Esophagus squamous epithelium (tissue), 5 donors: ENCODE measurements at places on chromosomes 5 and 9.

DNA sequence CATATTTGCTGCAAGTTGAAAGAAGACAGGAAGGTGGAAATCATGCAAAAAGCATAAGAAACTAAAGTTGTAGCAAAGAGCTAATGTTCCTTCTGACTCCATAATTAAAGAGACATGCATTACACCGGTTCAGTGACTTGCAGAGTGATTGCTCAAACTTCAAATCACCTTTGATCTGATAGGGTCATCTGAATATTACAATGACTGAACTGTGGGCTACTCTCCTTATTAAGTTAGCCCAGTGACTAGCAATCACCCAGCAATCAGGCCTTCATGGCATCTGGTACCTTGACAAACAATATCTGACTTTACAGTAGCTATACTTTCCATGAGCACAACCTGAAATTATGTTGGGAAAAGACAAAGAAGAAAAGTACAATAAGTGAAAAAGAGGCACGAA is 84.9 kb downstream of the NREP start:
- no peak for DNase-seq

DNA sequence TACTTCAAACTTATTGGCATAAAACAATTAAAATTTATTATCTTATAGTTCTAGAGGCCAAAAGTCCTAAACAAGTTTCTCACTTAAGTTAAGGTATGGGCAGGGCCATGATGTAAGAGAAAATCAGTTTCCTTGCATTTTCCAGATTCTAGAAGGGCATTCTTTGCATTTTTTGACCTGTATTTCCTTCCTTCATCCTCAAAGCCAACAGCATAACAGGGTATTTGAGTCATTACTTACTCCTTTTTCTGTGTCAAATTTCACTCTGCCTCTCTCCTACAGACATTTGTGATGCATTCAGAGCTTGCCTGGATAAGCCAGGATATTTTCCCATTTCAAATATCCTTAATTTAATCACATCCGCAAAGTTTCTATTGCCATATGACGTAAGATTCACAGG is 1499.0 kb downstream of the EFNA5 start:
- DNase-seq: no peak

DNA sequence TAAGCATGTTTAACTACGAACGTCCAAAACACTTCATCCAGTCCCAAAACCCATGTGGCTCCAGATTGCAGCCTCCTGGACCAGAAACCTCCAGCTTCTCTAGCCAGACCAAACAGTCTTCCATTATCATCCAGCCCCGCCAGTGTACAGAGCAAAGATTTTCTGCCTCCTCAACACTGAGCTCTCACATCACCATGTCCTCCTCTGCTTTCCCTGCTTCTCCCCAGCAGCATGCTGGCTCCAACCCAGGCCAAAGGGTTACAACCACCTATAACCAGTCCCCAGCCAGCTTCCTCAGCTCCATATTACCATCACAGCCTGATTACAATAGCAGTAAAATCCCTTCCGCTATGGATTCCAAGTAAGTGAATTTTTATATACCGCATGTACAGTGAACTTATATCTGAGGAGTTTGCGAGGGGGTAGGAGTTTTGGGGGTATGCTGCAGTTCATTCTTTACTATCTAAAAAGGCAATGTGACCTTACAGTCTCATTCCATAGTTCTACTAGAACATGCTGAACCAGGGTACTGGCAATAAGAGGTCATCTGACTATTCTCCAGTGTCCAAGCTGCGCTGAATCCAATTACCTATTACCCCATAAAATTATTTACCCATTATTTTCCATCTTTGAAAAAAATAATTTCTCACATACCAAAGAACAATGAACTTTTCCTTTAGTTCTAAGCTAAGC is 3.1 kb downstream of the MYOT start:
- no peak for DNase-seq

DNA sequence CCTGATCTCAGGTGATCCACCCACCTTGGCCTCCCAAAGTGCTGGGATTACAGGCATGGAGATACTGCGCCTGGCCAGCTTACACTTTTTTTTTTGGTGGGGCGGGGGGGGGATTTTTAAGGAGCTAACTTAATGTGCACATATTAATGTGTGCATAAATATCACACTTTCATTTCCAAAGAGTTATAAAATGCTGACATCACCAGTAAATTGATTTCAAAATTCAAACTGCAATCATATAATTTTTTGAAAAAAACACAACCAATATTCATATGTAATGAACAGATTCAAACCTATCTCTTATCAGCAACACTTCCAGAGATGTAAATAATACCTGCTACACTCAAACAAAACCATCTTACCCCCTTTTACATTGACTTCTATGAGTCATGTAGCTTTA is 1006.6 kb upstream of the DMAC1 start:
- DNase-seq: no peak

DNA sequence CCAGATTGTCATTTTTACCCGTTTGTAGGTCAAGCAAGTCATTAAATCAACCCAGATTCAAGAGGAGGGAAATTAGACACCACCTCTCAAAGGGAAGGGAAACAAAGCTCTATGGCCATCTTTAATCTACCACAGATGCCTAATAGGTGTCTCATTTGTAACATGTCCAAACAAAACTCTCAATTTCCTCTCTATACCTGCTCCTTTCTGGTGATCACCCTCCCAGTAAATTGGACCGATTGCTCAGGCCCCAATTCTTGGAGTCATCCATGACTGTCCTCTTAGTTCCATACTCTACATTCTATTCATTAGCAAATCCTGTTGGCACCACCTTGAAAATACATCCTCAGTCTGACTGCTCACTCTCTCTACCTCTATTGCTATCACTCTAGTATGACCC is 22.1 kb upstream of the UGCG start:
- no peak for DNase-seq

DNA sequence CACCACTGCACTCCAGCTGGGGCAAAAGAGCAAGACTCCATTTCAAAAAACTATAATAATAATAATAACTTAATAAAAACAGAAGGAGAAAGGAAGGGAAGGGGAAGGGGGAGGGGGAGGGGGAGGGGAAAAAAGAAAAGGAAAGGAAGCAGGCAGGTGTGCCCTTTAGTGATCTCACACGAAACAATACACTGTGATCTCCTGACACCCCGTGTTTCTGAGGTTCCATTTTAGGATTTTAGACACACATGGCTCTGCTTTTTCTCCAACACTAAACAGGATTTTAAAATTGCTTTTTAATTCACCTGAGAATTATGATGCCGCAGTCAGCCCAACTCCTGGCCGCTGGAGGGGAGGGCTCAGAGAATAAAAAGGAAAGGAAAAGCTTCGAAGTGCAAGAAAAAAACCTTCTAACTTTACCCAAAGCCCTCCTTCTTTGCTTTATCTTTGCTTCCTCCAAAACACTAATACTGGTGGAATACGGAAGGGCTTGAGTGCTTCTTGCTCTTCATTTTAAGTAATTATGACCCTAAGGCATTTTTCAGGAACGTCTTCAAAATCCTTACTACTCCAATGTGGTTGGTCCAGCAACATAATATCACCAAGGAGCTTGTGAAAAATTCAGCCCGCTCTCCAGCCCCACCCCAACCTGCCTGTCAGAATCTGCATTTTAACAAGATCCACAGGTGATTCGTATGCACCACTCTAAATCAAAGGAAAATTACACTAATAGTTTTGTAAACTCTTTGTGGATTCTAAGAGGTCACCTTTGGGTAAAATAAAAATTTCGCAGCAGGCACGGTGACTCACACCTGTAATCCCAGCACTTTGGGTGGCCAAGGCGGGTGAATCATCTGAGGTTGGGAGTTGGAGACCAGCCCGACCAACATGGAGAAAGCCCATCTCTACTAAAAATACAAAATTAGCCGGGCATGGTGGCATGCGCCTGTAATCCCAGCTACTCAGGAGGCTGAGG is 66.0 kb downstream of the MYO10 start:
- no peak for DNase-seq

- DNase-seq: no peak
Measured at GRCh38 chr9:105205787-105206495, 38.5 kb upstream of the SLC44A1 start.

DNA sequence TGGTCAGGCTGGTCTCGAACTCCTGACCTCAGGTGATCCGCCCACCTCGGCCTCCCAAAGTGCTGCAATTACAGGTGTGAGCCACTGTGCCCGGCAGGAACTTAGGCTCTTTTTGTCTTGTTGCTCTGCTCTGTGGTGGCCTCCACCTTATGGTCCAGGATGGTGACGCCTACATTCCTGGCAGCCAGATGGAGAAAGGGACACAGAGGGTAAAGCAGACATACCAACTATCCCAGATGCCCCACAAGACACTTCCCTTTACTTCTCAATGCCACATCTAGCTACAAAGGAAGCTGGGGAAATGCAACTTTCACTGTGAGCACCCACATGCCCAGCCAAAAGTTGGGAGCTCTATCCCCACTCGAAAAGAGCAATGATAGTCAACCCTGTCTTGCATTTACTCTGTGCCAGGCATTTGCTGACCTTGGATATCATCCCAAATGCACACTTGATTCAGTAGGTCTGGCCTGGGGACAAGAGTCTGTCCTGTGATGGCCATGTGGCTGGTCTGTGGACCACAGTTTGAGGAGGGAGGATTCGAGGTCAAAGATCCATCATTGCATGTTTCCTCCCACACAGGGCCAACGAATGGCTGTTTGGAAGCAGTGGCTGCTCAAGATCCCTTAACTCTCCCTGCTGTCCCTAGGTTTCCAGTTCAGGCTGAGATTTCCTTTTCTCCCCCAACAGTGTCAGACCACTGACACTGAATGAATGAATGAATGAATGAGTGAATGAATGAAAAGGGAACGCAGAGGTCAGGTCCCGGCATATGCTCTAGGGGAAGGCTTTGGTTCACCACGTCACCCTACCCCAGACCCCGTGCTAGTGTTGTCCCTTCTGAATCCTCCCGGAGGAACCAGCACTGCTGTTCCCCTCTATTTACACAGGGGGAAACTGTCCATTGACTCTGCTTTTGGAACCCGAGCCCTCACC is 1.4 kb upstream of the ERGIC1 start:
- DNase-seq: no peak

- no peak for DNase-seq
Measured at GRCh38 chr9:135219676-135220600, 132.5 kb downstream of the OLFM1 start.

GRCh38 chr5:56862909-56863308 is 46.5 kb upstream of the SETD9 start:
- no peak for DNase-seq

DNA sequence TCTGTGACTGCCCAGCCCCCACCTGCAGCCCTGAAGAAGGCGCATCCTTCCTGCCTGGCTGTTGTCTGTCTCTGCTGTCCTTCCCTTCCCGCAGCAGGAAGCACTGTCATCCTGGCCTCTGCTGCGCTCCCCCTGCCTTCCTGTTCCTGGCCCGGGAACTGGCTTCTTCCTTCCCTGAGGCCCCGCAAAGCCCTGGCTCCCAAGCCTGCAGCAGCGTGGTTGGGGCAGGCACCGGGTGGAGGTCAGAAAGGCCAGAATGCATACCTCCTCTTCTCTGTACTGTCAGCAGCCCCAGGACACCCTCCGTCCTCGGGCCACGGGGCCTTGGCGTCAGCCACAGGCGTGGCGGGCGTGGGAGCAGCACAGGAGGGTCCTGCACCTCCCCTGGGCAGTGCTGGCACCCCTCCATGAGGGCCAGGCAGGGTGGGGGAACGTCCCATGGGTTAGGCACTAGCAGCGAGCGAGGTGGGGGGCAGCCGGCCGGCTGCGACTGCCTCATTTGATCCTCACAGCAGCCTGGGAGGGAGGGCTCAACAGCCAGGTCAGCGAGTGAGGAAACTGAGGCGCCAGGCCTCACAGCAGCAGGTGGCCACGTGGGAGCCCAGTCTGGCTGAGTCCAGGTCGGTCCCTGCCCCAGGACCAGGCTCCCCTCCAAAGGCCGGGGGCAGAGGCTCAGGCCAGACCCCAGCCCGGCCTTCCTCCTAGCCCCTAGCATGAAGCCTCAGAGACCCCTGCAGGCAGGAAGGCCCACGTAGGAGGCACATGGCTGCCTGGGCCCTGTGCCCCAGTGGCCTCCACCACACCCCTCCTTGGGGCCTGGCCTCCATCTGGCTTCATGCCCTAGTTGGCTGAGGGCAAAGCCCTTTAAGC is 9.4 kb downstream of the FLT4 start:
- no peak for DNase-seq

- no peak for DNase-seq
Measured at GRCh38 chr9:2477755-2478154, 143.8 kb upstream of the VLDLR start.

DNA sequence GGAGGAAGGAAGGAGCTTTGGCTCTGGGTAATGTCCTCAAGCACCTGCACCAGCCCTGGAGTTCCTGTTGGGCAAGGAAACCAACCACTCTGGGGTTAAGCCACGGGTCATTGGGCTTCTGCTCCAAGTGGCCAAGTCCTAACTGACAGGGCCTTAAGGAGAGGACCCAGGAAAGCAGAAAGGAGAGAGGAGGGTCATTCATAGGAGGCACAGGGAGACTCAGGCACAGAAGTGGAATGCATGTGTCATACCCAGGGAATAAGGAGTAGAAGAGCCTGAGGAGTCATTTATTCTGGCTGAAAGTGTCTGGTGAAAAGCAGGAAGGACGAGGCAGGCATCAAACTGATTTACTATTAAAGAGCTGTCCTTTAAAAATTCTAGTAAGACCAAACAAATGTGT is 129.2 kb downstream of the DMRT2 start:
- DNase-seq: no peak

- no peak for DNase-seq
Measured at GRCh38 chr5:68053202-68053601, 162.4 kb upstream of the PIK3R1 start.

DNA sequence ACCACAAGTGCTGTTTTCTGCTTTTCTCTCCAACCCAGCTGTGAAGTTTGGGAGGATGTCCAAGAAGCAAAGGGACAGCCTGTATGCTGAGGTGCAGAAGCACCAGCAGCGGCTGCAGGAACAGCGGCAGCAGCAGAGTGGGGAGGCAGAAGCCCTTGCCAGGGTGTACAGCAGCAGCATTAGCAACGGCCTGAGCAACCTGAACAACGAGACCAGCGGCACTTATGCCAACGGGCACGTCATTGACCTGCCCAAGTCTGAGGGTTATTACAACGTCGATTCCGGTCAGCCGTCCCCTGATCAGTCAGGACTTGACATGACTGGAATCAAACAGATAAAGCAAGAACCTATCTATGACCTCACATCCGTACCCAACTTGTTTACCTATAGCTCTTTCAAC is 145.2 kb downstream of the RORB start:
- no peak for DNase-seq

GRCh38 chr9:14501366-14501765 is 187.4 kb upstream of the NFIB start:
- DNase-seq: no peak

DNA sequence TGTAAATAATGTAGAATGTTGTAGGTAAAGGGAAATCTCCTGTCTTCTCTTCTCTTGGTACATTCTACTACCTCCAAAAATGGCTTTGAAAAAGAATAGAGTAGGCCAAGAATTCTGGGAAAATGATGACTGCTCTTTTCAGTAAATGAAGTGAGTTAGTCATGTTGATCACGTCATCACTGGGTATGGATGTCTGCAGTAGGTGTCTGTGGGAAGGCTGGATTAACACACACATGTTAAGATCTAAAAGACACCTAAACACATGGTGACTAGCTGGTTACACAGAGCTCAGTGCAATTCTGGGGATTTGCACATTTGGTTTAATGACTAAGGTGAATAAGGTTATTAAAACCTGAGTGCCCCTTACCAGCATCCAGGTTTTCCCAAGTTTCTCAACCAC is 161.5 kb downstream of the CEP120 start:
- no peak for DNase-seq
